Subcutaneous preadipocyte (primary cell): ENCODE measurements at places on chromosomes 2 and 18. TPM values are rescaled to one million over a fixed set of nuclear protein-coding genes. Genes with fewer than 3 reads are reported as not detected.

Gene ZAP70
- total RNA-seq: not detected in 2 replicates

Gene CYP26B1
- 2.5 and 6.6 TPM in 2 replicates for total RNA-seq

Gene PARD6G
- 0.59 and 1.1 TPM in 2 replicates for total RNA-seq

Gene TNFAIP6
- 22.3 and 23.5 TPM in 2 replicates for total RNA-seq

Gene TGFA
- not detected in 2 replicates for total RNA-seq

Gene CHN1
- 25.4 and 28.3 TPM in 2 replicates for total RNA-seq

Gene SLC5A6
- 43.6 and 48.1 TPM in 2 replicates for total RNA-seq

Gene TANC1
- total RNA-seq: 7.7 and 11.7 TPM in 2 replicates

Gene ITGB6
- under 0.01 and 0.20 TPM in 2 replicates for total RNA-seq

Gene CNDP1
- not detected in 2 replicates for total RNA-seq

Gene GAREM2
- 0.78 and 1.5 TPM in 2 replicates for total RNA-seq

Gene ACVR1C
- under 0.01 TPM in 1 of 2 replicates, not detected in the other for total RNA-seq

Gene AQP4
- not detected in 2 replicates for total RNA-seq

Gene SCYGR4
- not detected in 2 replicates for total RNA-seq

Gene PKDCC
- 26.4 and 26.5 TPM in 2 replicates for total RNA-seq

Gene GRP
- total RNA-seq: not detected in 2 replicates

Gene GCG
- not detected in 2 replicates for total RNA-seq

Gene GLI2
- total RNA-seq: 2.6 and 17.4 TPM in 2 replicates

Gene FKBP1B
- total RNA-seq: 4.4 and 5.3 TPM in 2 replicates

Gene STAT4
- 3.3 and 4.8 TPM in 2 replicates for total RNA-seq

Gene AFF3
- not detected in 2 replicates for total RNA-seq

Gene FBXO36
- 2.9 and 3.3 TPM in 2 replicates for total RNA-seq

Gene MFSD2B
- under 0.01 and 0.37 TPM in 2 replicates for total RNA-seq

Gene ABCB11
- not detected in 2 replicates for total RNA-seq

Gene PTGR3
- total RNA-seq: 16.5 and 18.4 TPM in 2 replicates

Gene HOXD9
- 0.37 and 0.78 TPM in 2 replicates for total RNA-seq

Gene ATOH8
- total RNA-seq: 5.5 and 7.7 TPM in 2 replicates

Gene WNT10A
- total RNA-seq: not detected in 2 replicates

Gene FAM228A
- total RNA-seq: 0.98 TPM in 1 of 2 replicates, not detected in the other

Gene LONRF2
- total RNA-seq: under 0.01 TPM in 2 replicates

Gene CDH2
- 1.1 and 5.7 TPM in 2 replicates for total RNA-seq

Gene PLCL1
- 0.20 and 0.37 TPM in 2 replicates for total RNA-seq

Gene CXCR1
- not detected in 2 replicates for total RNA-seq

Gene TMEM169
- total RNA-seq: 0.37 TPM in 1 of 2 replicates, not detected in the other

Gene ACMSD
- total RNA-seq: not detected in 2 replicates

Gene CFAP65
- total RNA-seq: 0.20 TPM in 1 of 2 replicates, not detected in the other

Gene LDLRAD4
- 0.39 and 0.73 TPM in 2 replicates for total RNA-seq

Gene CENPA
- 14.7 and 16.0 TPM in 2 replicates for total RNA-seq

Gene B3GNT7
- total RNA-seq: not detected in 2 replicates

Gene GDF7
- under 0.01 TPM in 2 replicates for total RNA-seq

Gene HOXD13
- total RNA-seq: 1.6 TPM in 1 of 2 replicates, not detected in the other

Gene RAB17
- total RNA-seq: 0.20 TPM in 1 of 2 replicates, not detected in the other
